ENCODE measurements at places on chromosomes 5 and 9. TPM values are rescaled to one million over a fixed set of nuclear protein-coding genes. Genes with fewer than 3 reads are reported as not detected.
A peak's percentile ranks its signal among the peaks of the same experiment; 100 is the strongest.

The IL13 gene
- total RNA-seq: not detected

The GNA14 gene
- total RNA-seq: 21.0 TPM

The KLHL3 gene
- total RNA-seq: 18.2 TPM

The PTBP3 gene
- 97.5 TPM for total RNA-seq

The RMND5B gene
- 86.1 TPM for total RNA-seq

GRCh38 chr9:126347093-126347492 is 20.5 kb downstream of the MVB12B start:
- DNase-seq: no peak

DNA sequence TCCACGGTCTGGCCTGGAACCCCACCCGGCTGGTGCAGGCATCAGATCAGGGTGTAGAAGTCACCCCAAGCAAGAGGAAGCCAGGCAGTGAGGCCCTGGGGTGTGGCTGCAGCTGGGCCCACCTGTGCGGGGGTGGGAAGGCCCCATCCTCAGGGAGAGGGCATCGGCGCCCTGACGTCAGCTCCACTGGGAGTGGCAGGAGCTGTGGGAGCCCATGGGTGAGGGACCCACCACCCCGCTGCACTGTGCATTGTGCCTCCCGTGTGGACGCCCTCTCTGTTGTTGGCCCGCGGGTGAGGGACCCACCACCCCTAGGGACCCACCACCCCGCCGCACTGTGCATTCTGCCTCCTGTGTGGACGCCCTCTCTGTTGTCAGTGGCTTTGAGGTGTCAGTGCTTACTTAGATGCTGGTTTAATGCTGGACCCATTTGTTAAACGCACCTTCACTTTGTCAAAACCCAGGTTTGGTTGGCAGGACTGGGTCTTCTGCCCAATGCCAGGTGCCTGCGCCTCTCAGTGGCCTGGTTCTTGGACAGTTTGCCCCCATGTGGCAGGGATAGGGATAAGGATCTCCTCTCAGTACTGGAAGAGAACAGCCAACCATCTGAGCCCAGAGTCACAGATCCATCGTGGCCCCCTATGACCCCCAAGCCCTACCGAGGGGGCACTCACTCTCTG is 6.9 kb upstream of the EXOC3 start:
- DNase-seq: peak; percentile 62

Data from WTC11 (cell line).